ENCODE measurements at places on chromosomes 13 and 19. TPM values are rescaled to one million over a fixed set of nuclear protein-coding genes. Genes with fewer than 3 reads are reported as not detected.

The KLK2 gene
- not detected for total RNA-seq

The CRB3 gene
- total RNA-seq = not detected

The KASH5 gene
- not detected for total RNA-seq

DNA sequence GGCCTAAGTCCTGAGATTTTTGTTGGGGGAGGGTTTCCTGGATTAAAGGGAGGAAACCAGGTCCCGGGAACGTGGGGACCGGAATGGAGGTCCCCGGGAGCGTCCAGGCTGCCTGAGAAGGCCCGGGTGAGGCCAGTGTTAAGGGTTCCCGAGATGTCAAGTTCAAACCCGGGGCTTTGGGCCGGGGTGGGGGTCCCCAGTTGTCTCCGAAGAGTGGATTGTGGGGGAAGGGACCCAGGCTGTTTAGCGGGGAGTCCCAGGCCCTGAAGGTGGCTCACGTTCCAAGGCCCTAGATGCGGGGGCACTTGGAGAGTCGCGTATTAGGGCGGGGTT, 262 bp downstream of the COX7A1 start:
- DNase-seq = no peak

DNA sequence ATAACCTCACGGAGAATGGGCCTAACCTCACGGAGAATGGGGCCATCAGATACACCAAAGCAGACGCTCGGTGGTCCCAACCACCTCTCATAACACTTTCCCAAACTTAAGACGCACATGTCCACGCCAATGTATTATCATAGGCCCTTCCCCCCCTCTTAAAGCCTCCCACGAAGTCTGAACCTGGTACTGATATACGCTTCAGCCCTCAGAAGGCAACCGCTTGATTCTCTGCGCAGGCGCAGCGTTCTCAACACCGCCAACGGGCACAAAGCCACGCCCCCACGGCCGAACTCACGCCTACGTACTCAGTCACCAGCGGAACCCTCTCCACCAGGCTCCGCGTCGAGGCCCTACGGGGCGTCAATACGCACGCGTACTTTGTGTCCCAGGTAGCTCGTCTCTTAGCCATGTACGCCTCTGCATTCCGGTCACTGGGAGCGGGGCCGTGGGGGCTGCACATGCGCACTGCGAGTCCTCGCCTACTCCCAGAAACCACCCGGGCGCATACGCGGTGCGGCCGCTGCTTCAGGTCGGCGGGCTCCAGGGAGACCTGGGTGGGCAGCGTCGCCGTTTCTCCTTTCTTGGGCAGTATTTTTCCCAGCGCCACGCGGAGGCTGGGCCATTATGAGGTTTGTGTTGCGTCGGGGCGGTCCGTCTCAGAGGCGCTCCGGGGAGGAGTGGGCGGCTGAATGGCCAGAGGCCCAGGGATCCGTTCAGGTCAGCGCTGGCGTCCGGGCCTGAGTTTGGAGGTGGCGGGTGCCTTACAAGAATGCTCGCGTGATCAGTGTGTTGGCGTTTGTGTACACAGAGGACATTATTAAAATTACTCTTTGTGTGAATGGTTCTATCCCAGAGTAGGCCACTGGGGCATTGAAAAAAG, 25.3 kb downstream of the ZNF582 start:
- DNase-seq = no peak

DNA sequence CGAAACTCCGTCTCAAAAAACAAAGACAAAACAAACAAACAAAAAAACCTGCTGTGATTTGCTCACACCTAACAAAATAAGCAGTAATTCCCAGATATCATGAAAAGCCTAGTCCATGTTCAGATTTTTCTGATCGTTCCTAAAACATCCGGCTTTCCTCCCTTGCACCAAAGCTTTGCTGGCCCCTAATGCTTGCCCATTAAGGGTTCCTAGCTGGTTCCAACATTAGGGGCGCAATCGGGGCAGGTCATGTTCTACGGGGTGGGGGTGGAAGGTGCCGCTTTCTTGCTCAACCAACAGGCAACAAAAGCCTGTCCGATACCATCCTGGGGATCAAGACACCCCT, 25.5 kb upstream of the FXYD3 start:
- no peak for DNase-seq

- peak; percentile 88 for DNase-seq
Measured at GRCh38 chr19:55146078-55146704, 2.8 kb downstream of the TNNT1 start.

GRCh38 chr19:23203841-23204344, 46.3 kb downstream of the ZNF724 start:
- no peak for DNase-seq

- no peak for DNase-seq
Measured at GRCh38 chr19:33472226-33472625, 49.4 kb downstream of the PEPD start.

GRCh38 chr13:98541701-98542203, 35.2 kb downstream of the STK24 start:
- DNase-seq = no peak

- DNase-seq = no peak
Measured at GRCh38 chr19:42474743-42475142, 32.0 kb upstream of the CXCL17 start.

DNA sequence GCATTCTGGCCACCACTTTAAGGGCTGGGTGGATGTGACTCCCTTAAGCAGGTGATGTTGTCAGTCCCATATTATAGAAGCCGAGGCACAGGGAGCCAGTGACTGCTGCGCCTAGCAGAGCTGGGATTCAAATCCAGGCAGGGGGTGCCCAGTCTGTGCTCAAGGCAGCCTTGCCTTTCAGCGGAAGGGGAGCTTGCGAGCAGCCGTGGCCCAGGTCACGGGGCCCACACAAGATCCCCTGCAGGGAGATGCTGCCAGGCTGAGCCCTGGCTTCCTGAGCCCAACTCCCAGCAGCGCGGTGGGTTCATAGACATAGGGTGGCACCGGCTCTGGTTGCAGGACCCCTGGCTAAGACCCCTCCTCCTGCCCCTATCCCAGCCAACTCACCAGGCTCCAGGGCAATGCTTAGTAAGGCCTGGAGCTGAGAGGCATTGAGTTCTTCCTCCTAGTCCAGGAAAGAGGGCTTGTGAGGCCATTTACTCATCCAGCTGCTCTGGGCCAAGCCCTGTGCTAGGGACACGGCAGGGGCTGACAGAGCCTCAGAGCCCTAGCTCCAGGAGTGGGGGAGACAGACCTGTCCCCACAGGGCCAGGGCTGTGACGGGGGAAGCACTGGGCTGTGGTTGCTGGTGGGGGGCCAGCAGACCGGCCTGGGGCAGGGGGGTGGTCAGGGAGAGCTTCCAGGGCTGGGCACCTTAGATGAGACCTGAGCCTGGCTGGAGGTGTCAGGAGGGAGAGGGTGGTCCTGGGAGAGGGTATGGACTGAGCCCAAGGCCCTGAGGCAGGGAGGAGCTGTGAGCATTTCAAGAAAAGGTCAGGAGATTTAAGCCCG, 9.6 kb downstream of the CAPN12 start:
- peak; percentile 74 for DNase-seq

DNA sequence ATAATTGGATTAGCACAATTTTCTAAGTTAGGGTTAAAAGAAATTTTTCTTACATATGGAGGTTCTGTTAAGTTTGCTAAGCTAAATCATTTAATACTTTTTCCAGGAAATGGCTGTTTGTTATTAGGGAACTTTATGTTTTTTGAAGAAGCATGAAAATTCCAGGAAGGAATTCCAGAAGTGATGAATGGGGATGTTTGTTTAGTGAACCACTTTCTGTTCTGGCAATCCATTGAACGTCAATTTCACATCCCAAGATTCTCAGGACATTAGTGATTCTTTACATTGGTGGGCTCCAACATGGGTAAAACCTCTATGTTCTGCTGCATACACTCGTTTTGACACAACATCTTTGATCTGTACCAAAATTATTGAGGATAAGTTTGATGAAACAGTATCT, 534.4 kb downstream of the IRS2 start:
- no peak for DNase-seq

Measured in A172 (cell line).